ENCODE measurements at places on chromosomes 3 and 15. TPM values are rescaled to one million over a fixed set of nuclear protein-coding genes. Genes with fewer than 3 reads are reported as not detected.
A peak's percentile ranks its signal among the peaks of the same experiment; 100 is the strongest.

Gene MCTP2
- total RNA-seq, result 23.8 TPM

DNA sequence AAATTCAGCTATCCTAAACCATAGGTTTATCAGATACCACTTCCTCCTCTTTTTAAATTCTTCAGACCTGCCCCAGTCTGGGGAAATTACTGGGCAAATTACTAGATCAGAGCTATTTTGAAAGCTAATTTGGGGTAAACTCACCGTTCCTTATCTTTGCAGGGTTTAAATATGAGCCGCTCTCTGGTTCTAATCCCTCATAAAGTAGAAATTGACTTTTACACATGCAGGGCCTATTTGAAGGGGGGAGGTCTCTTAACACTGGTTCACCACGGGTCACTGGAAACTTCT, 11.0 kb upstream of the MEIS2 start:
- peaks cover 27% of the 10 kb centered on the region for H3K4me1 ChIP-seq
- H3K27ac ChIP-seq, result peak overlapping the region; percentile 94
- peaks cover 59% of the 10 kb centered on the region for H3K27me3 ChIP-seq
- no peaks in the 10 kb centered on the region for H3K36me3 ChIP-seq

DNA sequence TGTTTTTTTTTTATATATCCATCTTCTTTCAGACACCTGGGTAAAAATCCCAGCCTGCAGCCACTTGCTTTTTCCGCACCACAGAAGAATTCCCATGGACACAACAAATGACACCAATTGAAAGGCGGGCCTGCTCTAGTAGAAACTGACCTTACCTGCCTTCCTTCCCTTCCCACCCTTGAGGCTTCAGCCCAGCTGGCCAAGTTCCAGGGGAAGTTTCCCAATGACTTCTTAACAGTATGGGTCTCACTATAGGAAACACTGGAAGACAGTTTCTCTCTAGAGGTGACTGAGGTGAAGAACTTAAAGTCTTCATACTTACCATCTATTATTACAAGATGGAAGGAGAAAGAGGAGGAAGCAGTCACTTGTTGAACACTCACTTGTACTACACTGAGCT, 714.2 kb upstream of the NR2F2 start:
- no peak for DNase-seq
- H3K36me3 ChIP-seq, result no peaks in the 10 kb centered on the region

DNA sequence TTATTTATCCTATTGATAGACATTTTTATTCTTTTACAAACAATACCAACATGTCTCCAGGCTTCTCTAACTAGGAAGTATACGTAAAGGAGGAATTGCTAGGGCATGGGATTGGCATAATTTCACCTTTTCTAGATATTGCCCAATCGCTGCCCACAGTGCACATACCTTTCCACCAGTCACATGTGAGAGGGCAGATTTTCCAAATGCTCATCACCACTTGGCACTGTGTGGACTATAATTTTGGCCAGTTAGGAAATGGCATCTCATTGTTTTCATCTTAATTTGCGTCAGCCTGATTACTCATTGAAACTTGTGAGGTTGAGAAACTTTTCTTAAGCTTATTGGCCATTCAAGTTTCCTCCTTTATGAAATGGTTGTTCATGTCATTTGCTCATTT, 57.4 kb upstream of the POLR2M start:
- no peak overlapping the region for H3K27ac ChIP-seq
- no peaks in the 10 kb centered on the region for H3K4me1 ChIP-seq
- no peaks in the 10 kb centered on the region for H3K27me3 ChIP-seq
- H3K4me3 ChIP-seq, result no peak overlapping the region

- no peak overlapping the region for H3K27ac ChIP-seq
- no peak for DNase-seq
- no peaks in the 10 kb centered on the region for H3K27me3 ChIP-seq
- no peak overlapping the region for H3K4me3 ChIP-seq
- no peaks in the 10 kb centered on the region for H3K4me1 ChIP-seq
- no peaks in the 10 kb centered on the region for H3K36me3 ChIP-seq
Measured at GRCh38 chr3:94314218-94314883, 251.5 kb downstream of the NSUN3 start.

DNA sequence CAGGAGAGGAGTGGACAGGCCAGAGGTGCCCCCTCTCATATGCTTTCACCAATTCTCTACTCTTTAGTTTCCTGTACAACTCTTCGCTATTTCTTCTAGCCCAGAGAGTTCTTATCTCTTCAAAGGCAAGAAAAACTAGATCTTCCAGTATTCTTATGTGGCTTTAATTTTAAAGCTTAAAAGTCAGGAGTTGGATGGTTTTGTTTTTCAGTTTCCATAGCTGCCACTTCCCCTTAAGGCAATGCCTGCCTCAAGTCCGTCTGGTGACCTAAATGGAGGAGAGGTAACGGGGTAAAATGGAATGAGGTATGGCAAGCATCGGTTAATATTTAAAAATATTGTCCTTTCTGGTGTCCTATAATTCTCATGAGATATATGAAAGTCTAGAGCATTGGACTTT, 11.4 kb upstream of the VGLL3 start:
- no peak overlapping the region for H3K4me3 ChIP-seq
- no peak overlapping the region for H3K27ac ChIP-seq
- no peaks in the 10 kb centered on the region for H3K4me1 ChIP-seq
- no peaks in the 10 kb centered on the region for H3K36me3 ChIP-seq
- H3K27me3 ChIP-seq, result no peaks in the 10 kb centered on the region

DNA sequence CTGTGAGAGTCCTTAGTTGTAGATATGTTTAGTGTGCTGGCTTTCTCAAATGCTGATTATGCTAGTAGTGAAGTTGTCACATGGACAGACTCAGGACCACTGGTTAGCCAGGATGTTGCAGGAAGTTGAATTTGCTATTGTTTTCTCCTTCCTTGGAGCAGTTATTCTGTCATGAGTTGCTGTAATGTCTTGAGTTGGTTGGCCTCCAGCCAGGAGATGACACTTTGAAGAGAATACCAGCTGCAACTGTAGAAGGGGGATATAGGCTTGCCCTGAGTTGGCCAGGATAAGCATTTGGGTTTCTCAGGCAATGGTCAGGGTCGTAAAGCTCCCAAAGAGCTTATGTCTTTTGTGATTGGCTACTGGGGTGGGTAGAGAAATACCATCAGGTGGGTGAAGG, 206.7 kb downstream of the ZNF621 start:
- no peak overlapping the region for H3K4me3 ChIP-seq
- no peak overlapping the region for H3K27ac ChIP-seq
- H3K27me3 ChIP-seq, result no peaks in the 10 kb centered on the region

GRCh38 chr15:91857772-91858171, 4.3 kb downstream of the SLCO3A1 start:
- no peak for DNase-seq
- H3K4me3 ChIP-seq, result no peak overlapping the region
- no peak overlapping the region for H3K27ac ChIP-seq
- no peaks in the 10 kb centered on the region for H3K36me3 ChIP-seq

DNA sequence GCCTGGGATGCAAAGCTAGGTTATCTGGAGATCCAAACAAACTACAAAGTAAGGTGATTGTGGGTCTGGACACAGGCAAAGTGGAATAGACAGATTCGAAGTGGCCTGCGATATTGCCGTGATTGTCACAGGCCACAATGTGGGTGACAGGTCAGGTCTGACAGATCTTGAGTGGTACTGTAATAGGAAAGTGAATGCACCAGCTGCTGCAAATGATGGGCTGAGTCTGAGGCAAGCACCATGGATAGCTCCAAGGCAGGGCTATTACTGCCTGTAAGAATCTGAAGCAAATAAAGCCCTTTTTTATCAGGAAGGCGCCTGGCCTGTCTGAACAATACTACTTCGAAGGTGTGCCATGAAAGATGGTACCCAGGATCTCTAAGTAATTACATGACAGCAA, 10.0 kb downstream of the ARMC8 start:
- peak; percentile 79 for DNase-seq
- no peaks in the 10 kb centered on the region for H3K27me3 ChIP-seq
- H3K36me3 ChIP-seq, result no peaks in the 10 kb centered on the region
- H3K27ac ChIP-seq, result no peak overlapping the region

Measured in stomach (tissue), 19 donors.